ENCODE measurements at places on chromosomes 6 and 20.

DNA sequence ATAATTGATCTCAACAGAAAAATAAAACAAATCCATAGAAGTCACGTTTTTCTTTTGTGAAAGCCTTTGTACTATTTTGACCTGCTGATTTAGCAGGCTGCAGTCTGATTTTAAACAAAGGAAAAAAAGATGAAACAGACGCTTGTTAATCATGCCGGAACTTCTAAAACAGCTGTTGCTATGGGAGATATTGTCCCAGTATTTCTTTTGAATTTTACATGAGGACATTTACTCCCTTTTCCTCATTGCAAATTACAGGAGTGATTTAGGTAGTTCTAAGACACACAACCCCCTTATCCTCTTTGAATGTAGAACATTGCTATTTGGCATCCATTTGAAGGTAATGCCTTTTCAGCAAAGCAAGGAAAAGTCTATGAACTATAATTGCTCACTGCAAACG is 416.1 kb downstream of the BCKDHB start:
- DNase-seq, result no peak

GRCh38 chr6:19713411-19713810 is 123.8 kb upstream of the ID4 start:
- DNase-seq, result no peak

- no peak for DNase-seq
Measured at GRCh38 chr20:3323398-3323797, 84.1 kb downstream of the DNAAF9 start.

- no peak for DNase-seq
Measured at GRCh38 chr20:50213531-50214106, 23.0 kb downstream of the CEBPB start.

DNA sequence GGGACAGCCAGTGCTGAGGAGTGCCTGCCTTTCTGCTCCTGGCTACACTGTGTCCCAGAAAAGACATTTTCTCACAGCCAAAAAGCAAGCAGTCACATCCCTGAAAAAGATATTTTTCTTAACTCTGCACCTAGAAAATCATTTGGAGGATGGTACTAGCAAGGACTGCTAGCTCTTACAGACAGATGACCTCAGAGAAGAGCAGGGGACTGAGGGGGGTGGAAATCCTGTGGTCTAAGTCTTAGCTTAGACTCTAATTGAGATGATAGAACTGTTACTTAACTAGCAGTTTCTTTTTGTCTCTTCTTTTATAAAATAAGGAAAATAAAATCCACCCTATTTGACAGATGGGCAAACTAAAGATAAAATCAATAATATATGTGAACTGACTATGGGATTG is 152.8 kb downstream of the TMEM200A start:
- DNase-seq, result no peak

- DNase-seq, result peak; percentile 85
Measured at GRCh38 chr6:157822245-157823000, 623 bp upstream of the SNX9 start.

- DNase-seq, result no peak
Measured at GRCh38 chr20:63658749-63659187, 656 bp downstream of the RTEL1 start.

- peak; percentile 84 for DNase-seq
Measured at GRCh38 chr6:170174771-170175643, 115.9 kb downstream of the DLL1 start.

DNA sequence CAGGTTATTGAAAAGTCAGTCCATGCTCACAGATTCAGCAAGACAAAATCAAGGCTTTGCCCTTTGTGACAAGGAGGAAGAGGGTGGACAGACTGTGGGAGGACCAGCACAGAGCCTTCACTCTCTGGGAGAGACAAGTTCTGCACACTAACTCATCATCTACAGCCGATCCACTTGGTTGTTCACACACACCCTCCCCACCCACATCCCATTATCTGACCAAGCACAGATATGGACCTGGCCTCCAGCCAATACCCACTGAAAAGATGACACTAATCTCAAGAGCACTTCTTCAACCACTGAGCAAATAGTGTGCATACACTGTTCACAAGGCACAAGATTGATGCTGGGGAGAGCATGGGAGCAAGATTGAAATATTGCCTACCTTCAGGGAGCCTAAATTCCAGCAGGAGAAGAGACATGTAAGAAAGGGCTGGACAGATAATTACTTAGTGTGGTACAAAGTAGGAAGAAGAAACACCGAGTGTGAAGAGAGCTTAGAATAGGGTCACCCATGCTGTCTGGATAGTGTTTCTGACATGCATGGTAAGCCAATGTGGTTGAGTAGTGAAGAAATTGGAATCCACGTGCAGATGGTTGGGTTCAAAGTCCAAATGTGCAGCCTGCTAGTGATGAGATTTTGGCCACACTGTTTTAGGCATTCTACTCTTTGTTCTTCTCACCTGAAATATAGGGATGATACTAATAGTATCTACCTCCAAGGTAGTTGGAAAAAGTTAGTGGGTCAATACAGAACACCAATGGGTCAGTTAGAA is 21.7 kb upstream of the IL17A start:
- no peak for DNase-seq
